ENCODE measurements at places on chromosomes 1 and 21.

DNA sequence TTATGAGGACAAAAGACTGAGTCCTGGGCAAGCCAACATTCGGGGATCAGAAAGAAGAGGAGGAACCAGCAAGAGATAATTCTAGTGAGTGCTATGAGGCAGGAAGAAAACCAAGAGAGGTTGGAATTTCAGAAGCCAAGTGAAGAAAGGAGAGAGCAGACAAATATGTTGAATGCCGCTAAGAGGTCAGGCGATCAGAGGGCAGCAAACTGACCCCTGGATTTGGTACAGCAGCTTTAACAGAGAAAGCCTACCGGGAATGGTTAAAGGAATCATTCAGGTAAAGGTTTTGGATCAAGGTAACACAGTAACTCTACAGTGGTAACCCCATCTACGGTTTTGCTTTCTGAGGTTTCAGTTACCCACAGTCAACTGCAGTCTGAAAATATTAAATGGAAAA is 5.4 kb downstream of the CLCC1 start:
- ATAC-seq, result no peak

GRCh38 chr1:3368711-3369445 is 85.6 kb upstream of the ARHGEF16 start:
- peak; percentile 27 for ATAC-seq

DNA sequence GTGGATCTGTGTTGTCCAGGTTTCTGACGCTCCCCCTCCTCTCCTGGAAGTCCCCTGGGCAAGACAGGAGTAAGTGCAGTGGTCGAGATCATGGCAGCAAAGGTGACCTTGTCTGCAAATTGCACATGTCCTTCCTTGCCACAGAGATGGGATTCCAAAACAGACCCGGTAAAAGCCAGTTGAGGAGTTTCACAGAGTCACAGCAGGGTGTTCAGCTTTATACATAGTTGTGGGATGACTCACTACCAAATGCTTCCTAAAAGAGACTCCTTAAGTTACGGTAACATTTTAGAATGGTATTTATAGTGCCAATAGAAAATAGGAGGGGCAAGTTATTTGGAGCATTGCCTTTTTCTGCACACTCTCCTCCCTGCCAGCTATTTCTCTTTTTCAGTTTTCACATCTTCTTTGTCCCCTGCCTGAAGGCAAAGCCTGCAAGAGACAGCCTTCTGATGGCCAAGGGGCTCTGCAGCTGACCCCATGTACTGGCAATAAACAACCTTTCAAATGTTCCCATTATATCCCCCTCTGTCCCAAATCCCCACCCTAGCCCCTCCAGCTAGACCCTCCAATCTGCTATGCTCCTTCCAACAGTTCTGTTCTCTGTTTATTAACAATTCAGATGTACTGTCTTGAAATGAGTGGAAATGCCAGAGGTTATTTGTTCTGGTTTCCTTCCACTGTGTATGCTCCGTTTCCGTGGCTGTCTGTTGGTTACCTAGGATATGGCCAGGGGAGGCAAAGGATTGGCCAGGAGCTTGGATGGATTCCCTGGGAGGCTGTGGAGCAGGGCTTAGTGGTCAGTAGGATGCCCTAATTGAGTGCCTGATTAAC is 115.0 kb downstream of the TGFB2 start:
- peak; percentile 94 for ATAC-seq

GRCh38 chr1:153805042-153805745 is 30.0 kb downstream of the SLC27A3 start:
- peak; percentile 74 for ATAC-seq

DNA sequence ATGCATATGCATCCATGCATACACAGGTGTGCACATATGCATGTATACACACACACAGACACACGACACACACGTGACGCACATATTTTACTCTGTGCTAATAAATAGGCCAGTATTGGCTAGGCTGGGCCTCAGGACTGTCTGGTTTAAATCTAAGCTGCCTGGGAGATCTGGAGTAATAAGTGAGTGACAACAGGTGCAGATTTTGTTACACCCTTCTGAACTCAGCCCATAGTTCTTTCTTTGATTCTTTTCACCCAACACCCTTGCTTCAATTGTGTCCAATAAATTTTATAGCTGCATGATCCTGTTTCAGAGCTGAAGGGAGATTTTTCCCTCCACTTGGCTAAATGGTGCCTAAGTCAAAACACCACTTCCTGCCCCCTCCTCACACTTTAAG is 132.8 kb downstream of the FGGY start:
- ATAC-seq, result no peak

GRCh38 chr1:195956845-195957244 is 651.4 kb downstream of the KCNT2 start:
- ATAC-seq, result no peak

DNA sequence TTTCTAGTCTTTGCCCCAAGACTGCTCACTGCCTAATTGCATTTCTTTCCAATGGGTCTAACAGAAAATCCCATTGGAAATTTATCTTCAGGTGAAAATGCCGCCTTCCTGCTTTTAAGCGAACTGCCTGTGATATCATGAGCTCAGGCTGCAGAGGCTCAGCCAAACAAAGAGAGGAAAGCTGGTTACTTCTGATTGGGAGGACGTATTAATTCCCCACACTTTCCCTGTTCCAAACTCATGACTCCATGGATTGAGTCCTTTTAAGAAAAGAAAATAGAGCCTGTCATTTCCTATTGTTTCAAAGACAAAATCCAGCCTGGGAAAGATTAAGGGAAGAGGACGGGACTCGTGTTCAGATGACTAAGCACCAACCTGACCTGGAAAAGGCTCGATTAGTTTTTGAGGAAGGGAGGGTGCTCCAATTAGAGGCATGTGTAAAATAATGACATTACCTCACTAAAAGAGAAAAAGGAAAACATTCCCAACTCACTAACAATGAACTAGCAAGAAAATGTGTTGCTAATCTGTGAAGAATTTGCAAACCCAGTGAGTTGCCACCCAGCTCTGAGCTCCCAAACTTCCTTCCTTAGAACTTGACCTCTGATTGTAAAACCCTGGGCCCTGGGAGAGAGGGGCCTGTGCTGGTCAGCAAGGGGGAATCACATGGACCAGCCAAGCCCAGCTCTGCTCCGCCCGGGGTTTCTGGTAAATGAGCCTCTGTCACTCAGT is 61.2 kb downstream of the TCP10L start:
- peak; percentile 30 for ATAC-seq

DNA sequence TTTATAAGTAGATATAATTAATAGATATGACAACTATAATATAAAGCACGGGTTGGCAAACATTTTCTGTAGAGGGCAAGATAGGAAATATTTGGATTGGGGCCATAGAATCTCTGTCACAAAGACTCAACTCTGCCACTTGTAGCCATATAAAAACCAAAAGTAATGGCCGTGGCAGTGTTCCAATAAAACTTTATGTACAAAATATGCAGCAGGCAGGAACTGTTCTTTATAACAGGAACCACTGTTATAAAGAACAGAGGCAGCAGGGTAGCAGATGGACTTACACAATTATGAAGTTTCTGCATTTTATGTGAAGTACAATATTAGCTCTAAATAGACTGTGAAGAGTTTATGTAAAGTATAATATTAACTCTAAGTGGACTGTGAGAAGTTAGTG is 16.9 kb upstream of the QSOX1 start:
- no peak for ATAC-seq

DNA sequence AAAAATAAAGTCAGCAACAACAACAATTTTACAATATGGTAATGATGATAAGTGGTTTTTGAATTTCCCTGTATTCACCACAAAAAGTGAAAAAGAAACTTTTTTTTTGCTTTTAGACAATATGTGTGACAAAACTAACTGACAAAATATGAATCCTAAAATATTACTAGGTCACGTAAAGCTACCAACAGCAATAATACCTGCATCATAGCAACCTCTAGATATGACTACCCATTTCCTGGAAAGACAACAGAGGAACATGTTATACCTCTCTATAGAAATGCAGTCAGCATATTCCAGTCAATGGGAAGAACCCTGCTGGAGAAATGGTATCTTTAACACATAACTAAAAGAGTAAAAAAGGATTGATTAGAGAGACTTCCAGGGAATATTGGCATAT is 73.7 kb downstream of the PDE4B start:
- ATAC-seq, result no peak

- no peak for ATAC-seq
Measured at GRCh38 chr1:78143152-78143551, 97.4 kb downstream of the GIPC2 start.

GRCh38 chr1:185400052-185400451 is 83.0 kb upstream of the IVNS1ABP start:
- peak; percentile 66 for ATAC-seq

DNA sequence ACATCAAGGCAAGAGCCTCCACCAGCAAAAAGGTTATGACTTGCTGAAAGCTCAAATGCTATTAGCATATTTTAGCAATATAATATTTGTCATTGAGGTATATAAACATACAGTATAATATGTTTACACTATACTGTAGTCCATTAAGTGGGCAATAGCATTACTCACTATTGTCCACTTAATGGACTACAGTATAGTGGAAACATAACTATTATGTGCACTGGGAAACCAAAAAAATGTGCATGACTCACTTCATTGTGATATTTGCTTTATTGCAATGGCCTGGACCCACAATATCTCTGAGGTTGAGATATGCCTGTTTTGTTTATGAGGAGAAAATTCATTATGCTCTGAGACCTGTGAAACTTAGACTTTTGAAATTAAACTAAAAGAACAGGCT is 300.0 kb downstream of the BARHL2 start:
- ATAC-seq, result no peak

DNA sequence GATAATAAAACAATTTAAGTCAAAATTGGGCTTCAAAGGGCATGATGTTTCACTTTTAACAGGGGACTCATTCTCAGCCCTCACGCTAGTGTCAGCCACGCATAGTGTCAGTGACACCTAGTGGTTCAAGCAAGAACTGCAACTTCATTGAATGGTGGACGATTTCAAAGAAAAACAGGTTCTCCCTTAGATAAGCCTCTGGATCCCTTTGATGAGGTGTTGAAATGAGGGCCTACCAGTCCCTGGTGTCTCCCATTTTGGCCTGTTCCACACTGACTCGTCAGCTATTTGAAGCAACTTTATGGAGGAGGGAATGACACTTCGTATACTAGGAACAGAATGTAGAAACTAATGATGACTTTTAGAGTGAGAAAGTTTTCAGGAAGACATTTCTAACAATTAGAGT is 56.2 kb downstream of the FCRL5 start:
- peak; percentile 92 for ATAC-seq

DNA sequence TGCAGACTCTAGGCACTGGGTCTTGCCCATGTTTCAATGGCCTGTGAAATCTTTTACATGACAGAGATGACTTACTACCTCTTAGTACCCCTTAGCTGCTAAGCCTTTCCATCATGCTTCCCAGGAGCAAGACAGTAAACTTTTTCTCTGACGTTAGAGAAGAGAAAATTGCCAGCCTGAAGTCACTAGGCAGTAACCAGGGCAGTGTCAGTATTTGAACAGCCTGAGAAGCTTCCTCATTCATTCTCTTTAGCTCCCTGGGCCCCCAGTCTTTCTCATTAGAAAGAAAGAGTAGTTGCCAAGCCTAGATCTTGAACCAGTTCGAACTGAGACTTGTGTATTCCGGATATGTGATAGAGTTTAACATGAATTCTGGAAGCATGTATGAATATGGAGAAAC is 99.2 kb downstream of the ERG start:
- ATAC-seq, result no peak

DNA sequence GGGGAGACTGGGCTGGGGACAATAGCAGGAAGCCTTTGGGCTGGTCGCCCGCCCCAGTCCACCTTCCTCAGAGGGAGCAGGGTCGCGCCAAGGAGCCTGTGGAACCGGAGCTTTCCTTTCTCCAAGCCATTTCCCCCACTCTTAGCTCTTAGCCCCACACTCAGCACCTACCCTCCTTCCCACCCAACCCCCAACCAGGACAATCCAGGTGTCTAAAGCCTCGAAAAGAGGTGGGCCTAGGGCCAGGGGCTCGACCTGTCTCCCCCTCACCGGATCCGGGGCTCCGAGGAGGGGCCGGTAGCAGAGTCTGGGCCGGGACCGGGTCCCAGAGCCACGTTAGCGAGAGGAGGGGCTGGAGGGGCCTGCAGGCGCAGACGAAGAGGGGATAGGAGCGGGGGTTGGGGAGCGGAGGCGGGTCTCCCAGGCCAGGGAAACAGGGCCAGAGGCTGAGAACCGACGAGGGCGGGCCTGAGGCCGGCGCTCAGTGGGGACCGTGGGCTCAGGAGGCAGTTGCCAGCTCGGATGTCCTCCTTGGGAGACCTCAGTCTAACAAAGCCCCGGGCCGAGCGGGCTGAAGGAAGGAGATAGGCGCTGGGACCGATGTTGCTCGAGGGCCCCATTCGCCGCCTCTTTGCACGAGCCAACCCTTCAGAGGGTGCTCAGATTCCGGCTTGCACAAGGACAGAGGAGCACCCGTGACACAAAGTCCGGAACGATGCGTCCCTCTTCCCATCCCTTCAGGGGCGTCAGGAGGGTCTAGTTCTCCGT is 943 bp downstream of the SEMA6C start:
- ATAC-seq, result peak; percentile 34

- ATAC-seq, result no peak
Measured at GRCh38 chr1:174748586-174748985, 251.2 kb upstream of the CACYBP start.

GRCh38 chr1:182525342-182525741 is 63.7 kb downstream of the RNASEL start:
- ATAC-seq, result no peak

DNA sequence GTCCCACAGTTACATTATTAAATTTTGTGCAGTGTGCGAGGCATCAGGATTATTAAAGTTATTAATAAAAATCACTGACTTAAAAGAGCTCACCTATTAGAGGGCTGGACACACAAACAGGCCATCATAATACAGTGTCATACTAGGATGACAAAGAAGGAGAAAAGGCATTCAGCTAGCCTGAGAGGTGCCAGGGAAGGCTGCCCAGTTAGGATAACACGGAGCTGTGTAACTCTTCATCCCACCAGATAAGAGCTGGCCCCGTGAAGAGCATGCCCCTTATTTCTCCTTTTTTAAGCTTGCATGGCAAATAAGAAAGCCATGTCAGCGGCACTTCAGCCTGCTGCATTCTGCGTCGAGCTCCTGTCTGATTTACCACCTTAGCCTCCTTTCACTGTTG is 109.5 kb downstream of the KCNK1 start:
- ATAC-seq, result no peak

DNA sequence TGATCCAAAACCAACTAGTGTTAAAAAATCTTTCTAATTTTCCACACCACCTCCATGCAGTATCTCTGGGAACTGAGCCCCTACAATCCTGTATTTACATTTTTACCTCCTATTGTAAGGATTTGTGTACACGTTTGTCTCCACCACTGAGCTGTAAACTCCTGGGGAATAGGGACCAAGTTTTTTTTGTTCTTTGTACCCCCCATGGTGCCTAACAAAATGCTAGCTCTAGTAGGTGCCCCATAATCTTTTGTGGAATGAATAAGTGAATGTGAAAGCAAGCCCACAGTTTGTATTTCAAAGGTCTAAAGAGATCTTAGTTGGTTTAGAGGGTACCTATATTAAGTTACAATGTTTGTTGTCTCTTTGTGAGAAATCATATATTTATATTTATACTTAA is 879 bp upstream of the WLS start:
- ATAC-seq, result no peak

DNA sequence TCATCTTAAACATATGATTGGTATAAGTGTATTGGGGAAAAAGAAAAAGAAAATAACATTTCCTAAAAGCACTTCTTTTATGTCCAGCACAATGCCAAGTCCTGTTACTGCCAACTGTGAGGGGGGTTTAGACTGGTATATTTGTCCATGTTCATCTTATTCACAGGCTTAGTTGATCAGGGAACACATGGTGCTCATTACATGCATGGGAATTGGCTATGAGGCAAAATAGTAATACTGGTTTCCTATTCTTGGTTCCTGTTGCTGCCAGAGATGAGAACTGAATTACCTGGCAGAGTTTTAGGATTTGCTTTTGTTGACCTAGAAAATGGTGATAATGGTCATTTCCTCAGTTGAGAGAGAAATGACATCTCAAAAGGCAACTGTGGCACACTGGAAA is 398.8 kb downstream of the DUSP10 start:
- ATAC-seq, result no peak

Data from SK-N-SH treated with all-trans-retinoic acid at 6 μM for 48 hours (cell line).